Fibroblast of skin of right quadriceps (primary cell): ENCODE measurements at places on chromosomes 5 and 9.

DNA sequence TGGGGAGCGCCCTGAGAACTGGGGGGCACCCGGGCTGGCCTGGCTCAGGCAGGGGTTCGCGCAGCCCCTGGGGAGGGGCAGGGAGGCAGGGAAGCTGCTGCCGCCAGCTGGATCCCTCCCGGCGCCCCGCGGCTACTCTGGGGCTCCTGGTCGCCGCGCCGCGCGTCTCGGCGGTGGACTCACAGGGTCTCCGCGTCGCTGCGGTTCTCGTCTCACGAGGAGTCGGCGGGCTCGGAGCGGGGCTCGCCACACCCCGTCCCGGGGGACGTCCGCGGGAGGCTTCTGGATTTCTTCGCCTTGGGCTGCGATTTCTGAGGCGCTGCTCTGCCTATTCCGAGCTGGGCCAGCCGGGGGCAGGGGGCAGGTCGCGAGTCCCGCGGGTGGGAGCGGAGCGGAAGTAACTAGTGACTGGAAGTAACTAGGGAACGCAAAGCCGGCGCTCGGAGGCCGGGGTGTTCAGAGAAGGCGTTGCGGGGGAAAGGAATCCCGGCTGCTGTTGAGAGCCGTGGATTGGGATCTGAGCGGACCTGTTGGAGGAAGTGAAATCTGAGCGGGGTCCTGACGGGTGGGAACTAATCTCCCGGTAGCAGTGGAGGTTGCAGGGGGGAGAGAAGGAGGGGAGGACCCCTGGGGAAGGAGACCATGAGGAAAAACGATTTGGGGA, 511 bp downstream of the CYSTM1 start:
- peak; percentile 51 for DNase-seq

DNA sequence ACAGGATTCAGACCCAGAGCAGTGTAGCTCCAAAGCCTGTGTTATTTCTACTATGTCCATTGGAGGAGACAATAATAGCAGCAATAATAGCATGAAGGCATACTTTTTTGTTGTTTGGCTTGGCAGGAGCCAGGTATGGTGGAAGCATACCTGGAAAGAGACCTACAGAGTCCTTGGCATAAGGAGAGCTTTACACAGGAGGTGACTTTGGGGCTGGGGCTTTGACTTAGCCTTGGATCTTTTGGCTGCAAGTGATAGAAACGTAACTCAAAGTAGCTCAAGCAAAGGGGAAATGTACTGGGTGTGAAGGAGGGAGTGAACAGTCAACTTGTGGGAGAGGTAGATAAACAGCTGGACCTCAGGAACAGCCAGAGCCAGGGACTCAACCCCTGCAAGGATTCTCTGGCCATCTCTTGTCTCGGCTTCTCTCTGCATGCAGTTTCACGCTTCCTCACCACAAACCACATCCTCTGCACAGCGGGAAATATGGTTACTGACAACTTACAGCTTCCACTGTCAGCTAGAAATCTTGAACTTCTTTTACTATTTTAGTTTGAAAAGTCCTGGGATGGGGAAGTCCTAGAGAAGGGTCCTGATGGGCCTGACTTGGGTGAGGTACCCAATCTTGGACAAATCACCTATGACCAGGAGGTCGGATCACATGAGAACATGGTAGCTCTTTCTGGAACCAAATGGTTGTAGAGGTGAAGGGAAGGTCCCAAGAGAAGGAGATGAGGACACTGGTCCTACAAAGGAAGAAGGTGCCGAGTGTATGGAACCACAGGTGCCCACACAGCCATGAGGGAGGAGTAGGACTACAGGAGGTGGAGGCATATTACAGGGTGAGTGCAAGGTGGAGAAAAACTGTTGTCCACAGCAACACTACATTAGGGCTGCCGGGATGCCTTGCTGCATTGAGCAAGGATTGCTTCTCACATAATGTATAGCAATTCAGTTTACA, 47.0 kb upstream of the TGFBR1 start:
- peak; percentile 89 for DNase-seq

DNA sequence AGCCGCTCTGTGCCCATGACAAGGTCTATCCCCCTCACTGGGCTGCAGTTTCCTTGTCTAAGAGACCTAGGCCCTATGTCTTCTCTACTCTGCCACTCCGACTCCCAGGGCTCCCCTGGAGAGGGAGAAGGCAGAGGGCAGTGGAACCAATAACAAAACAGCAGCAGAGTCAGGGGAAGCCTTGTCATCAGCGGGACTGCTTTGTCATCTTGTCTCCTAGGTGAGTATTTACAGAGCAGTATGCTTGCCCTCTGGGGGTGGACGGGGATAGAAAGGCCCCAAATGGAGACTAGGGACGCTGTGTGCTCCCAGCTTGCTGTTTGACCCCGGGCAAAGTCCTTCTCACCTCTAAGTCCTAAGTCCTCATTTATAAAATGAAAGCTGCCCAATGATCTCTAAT, 318.5 kb downstream of the CDK5RAP2 start:
- DNase-seq: no peak

- DNase-seq: no peak
These were observed 171.2 kb downstream of the GAPVD1 start for GRCh38 chr9:125432715-125433385.
